ENCODE measurements at places on chromosomes 2 and 18. TPM values are rescaled to one million over a fixed set of nuclear protein-coding genes. Genes with fewer than 3 reads are reported as not detected.

DNA sequence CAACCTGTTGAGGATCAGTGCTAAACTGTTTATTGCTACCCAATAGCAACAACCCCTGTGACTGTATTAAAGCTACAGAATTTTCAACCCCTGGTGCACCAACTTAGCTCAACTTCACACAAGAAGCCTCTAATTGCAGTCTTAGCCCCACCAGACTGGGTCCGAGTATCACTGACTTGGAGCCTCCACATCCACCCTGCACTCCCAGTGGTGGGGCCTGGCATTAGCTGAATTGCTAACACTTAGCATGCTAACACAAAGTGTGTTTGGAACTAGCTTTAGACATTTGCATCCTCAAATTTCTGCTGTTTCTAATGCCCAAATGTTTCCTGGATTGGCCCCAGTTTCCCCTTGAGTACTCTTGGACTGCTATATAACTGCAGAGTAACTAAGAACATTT is 298.6 kb downstream of the AGPS start:
- no peak overlapping the region for H3K27ac ChIP-seq
- no peak for DNase-seq
- no peaks in the 10 kb centered on the region for H3K36me3 ChIP-seq

- no peak overlapping the region for H3K4me3 ChIP-seq
- no peaks in the 10 kb centered on the region for H3K36me3 ChIP-seq
- no peak for DNase-seq
- no peaks in the 10 kb centered on the region for H3K4me1 ChIP-seq
- no peak overlapping the region for H3K27ac ChIP-seq
Measured at GRCh38 chr2:210517264-210517663, 39.1 kb upstream of the CPS1 start.

- no peaks in the 10 kb centered on the region for H3K36me3 ChIP-seq
- DNase-seq: no peak
- no peaks in the 10 kb centered on the region for H3K27me3 ChIP-seq
- no peak overlapping the region for H3K4me3 ChIP-seq
- no peaks in the 10 kb centered on the region for H3K4me1 ChIP-seq
Measured at GRCh38 chr18:33605250-33605649, 27.2 kb downstream of the ASXL3 start.

- peaks cover 24% of the 10 kb centered on the region for H3K4me1 ChIP-seq
- H3K27ac ChIP-seq: no peak overlapping the region
- no peaks in the 10 kb centered on the region for H3K36me3 ChIP-seq
- H3K4me3 ChIP-seq: no peak overlapping the region
- DNase-seq: no peak
Measured at GRCh38 chr18:73688161-73688560, 459.5 kb downstream of the FBXO15 start.

DNA sequence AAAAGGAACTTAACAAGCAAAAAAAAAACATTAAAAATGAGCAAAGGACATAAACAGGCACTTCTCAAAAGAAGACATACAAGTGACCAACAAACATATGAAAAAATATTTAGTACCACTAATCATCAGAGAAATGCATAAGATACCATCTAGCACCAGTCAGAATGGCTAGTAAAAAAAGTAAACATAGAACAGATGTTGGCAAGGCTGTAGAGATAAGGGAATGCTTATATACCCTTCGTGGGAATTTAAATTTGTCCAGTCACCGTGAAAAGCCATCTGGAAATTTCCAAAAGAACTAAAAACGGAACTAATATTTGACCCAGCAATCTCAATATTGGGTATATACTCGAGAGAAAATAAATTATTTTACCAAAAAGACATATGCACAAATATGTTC is 1751.3 kb upstream of the LRRTM1 start:
- DNase-seq: no peak
- no peaks in the 10 kb centered on the region for H3K4me1 ChIP-seq
- no peaks in the 10 kb centered on the region for H3K36me3 ChIP-seq
- H3K27me3 ChIP-seq: no peaks in the 10 kb centered on the region
- H3K4me3 ChIP-seq: no peak overlapping the region
- no peak overlapping the region for H3K27ac ChIP-seq

DNA sequence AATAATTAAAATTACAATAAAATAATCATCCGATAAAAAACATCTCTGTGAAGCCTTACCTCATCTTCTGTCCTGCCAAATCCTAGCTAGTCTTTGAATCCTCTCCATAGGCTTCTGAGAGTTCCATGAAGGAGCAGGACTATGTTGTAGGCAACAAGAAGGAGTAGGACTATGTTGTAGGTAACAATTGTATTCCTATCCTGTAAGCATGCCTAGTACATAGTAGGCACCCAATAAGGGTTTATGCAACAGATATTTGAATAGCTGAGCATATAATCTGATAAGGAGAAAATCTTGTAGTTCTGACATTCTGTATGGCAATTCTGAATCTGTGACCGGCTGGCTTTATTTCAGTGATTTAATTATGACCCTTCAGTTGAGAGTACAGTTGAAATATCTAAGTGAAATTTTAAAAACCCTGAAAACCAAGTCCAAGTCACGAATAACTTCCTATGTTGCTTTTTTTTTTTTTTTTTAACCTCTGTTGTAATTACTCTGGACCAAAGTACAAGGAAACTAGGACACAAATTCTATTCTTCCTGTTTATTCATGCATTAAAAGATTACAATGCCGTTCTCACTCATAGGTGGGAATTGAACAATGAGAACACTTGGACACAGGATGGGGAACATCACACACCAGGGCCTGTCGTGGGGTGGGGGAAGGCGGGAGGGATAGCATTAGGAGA is 27.8 kb downstream of the VWA3B start:
- H3K4me1 ChIP-seq: no peaks in the 10 kb centered on the region
- H3K36me3 ChIP-seq: no peaks in the 10 kb centered on the region
- no peaks in the 10 kb centered on the region for H3K27me3 ChIP-seq
- no peak overlapping the region for H3K27ac ChIP-seq

GRCh38 chr18:32048507-32049091 is 30.0 kb downstream of the RNF125 start:
- DNase-seq: peak; percentile 24
- peak overlapping the region; percentile 58 for H3K27ac ChIP-seq
- no peaks in the 10 kb centered on the region for H3K36me3 ChIP-seq
- no peaks in the 10 kb centered on the region for H3K27me3 ChIP-seq
- peaks cover 15% of the 10 kb centered on the region for H3K4me1 ChIP-seq
- no peak overlapping the region for H3K4me3 ChIP-seq

- no peak overlapping the region for H3K4me3 ChIP-seq
- H3K4me1 ChIP-seq: no peaks in the 10 kb centered on the region
Measured at GRCh38 chr2:12890481-12890991, 173.8 kb downstream of the TRIB2 start.

- no peak overlapping the region for H3K27ac ChIP-seq
- no peak overlapping the region for H3K4me3 ChIP-seq
- H3K27me3 ChIP-seq: no peaks in the 10 kb centered on the region
- H3K36me3 ChIP-seq: no peaks in the 10 kb centered on the region
- H3K4me1 ChIP-seq: no peaks in the 10 kb centered on the region
Measured at GRCh38 chr2:188367164-188367563, 75.5 kb downstream of the GULP1 start.

GRCh38 chr18:77765468-77765867 is 515.8 kb downstream of the GALR1 start:
- DNase-seq: no peak
- H3K36me3 ChIP-seq: no peaks in the 10 kb centered on the region
- H3K27ac ChIP-seq: no peak overlapping the region
- no peak overlapping the region for H3K4me3 ChIP-seq
- no peaks in the 10 kb centered on the region for H3K4me1 ChIP-seq

DNA sequence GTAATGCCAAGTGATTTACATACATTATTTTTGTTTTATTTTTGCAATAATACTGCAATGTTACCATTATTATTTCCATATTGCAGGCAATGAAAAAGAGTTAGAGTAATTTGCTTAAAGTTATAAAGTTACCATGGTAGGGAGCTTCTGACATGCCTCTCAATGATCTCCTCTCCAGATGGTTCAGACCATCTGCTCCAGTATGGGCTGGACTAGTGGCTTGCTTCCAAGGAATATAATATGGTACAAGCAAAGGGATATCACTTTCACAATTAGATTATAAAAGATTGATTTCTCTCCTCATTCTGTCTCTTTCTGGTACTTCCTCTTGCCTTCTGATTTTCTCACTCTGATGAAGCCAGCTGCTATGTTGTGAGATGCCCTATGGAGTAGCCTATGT is 245.4 kb downstream of the INSIG2 start:
- H3K27me3 ChIP-seq: no peaks in the 10 kb centered on the region
- no peak overlapping the region for H3K4me3 ChIP-seq
- H3K36me3 ChIP-seq: no peaks in the 10 kb centered on the region
- H3K4me1 ChIP-seq: no peaks in the 10 kb centered on the region
- H3K27ac ChIP-seq: no peak overlapping the region

- H3K36me3 ChIP-seq: no peaks in the 10 kb centered on the region
- H3K27me3 ChIP-seq: no peaks in the 10 kb centered on the region
- H3K27ac ChIP-seq: no peak overlapping the region
- H3K4me3 ChIP-seq: no peak overlapping the region
Measured at GRCh38 chr2:124092651-124093050, 67.6 kb downstream of the CNTNAP5 start.

- peaks cover 1% of the 10 kb centered on the region for H3K36me3 ChIP-seq
- no peak for DNase-seq
- H3K4me1 ChIP-seq: no peaks in the 10 kb centered on the region
- no peak overlapping the region for H3K4me3 ChIP-seq
Measured at GRCh38 chr2:23420840-23421476, 36.0 kb downstream of the KLHL29 start.

- H3K27me3 ChIP-seq: no peaks in the 10 kb centered on the region
- H3K4me1 ChIP-seq: no peaks in the 10 kb centered on the region
- H3K4me3 ChIP-seq: no peak overlapping the region
- H3K36me3 ChIP-seq: no peaks in the 10 kb centered on the region
Measured at GRCh38 chr2:159828738-159829137, 30.7 kb upstream of the CD302 start.

DNA sequence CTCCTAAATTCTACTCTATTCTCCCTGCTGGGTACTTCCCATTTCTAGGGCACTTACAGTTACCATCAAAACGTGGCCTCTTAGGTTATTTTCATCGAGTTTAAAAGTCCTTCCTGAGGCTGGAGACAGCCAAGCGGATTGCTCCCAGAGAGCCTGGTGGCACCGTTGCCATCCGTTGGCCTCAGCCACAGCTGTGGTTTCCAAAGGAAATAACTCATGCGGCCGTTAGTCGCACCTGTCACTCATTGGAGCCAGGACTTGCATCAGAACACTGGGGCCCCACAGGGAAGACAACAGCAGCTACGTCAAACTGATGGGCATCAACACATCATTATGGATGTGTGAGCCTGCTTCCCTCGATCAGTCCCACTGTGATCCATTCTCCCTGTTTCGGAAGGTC is 453.4 kb downstream of the BCL11A start:
- DNase-seq: no peak
- no peak overlapping the region for H3K27ac ChIP-seq
- no peak overlapping the region for H3K4me3 ChIP-seq
- H3K27me3 ChIP-seq: no peaks in the 10 kb centered on the region

The CD8B2 gene
- not detected for total RNA-seq

The HAAO gene
- 41.6 TPM for total RNA-seq

The TLX2 gene
- 5.5 TPM for total RNA-seq

The PRKAG3 gene
- not detected for total RNA-seq

The GPR39 gene
- 0.23 TPM for total RNA-seq

The KCNG3 gene
- not detected for total RNA-seq

The PRSS56 gene
- total RNA-seq: not detected

The INPP5D gene
- total RNA-seq: 126 TPM

The QPCT gene
- 0.15 TPM for total RNA-seq

The BMP10 gene
- total RNA-seq: not detected

The PROKR1 gene
- not detected for total RNA-seq

The RAX gene
- not detected for total RNA-seq

The RGPD8 gene
- total RNA-seq: 6.5 TPM
